Fibroblast of gingiva (primary cell): ENCODE measurements at places on chromosomes 6 and 20.

GRCh38 chr6:43243664-43244321, 512 bp downstream of the TTBK1 start:
- DNase-seq, result no peak

- DNase-seq, result no peak
These were observed 82.7 kb downstream of the TAF4 start for GRCh38 chr20:61982951-61983315.

DNA sequence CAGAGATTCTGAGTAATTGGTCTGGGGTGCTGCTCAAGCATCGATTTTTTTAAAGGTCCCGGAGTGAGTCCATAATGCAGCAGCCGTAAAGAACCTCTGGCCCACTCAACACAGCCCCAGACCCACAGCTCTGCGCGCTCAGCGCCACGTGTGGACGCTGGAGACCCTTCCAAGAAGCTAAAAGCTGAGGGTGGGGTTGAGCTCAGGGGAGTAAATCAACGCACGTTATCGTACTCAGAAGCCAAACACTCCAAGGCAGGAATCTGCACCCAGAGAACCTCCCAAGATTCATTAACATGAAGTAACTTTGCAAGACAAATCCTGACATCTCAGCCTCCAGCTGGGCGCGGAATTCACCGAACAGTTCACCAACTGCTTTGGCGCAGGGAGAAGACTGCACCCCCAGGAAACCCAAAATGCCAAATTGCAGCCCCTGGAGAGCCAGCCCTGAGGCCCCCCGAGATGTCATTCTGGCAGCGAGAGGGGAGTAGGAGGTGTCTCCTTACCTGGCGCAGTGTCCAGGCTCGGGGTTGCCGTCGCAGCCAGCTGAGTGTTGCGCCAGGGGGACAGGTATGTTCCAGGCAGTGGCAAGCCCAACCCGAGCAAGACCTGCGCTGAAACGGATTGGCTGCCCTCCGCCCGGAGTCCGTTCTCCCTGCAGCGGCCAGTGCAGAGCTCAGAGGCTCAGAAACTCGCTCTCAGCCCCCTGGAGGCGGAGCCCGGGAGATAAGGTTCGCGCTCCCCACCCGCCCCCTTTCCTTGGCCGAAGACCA, at the start of gene COL21A1:
Gene COL21A1, minus strand, starts transcription at position 700 of the 773 bp plus-strand sequence. CDS start 64,962 bp downstream, outside the sequence.
- peak; percentile 26 for DNase-seq

- no peak for DNase-seq
These were observed 282.7 kb downstream of the NRN1 start for GRCh38 chr6:5723841-5724691.

GRCh38 chr20:34938466-34939163, 17.0 kb downstream of the GSS start:
- peak; percentile 17 for DNase-seq

- peak; percentile 17 for DNase-seq
These were observed 47.2 kb downstream of the FIG4 start for GRCh38 chr6:109738255-109738654.

- peak; percentile 58 for DNase-seq
These were observed 95.4 kb downstream of the MKKS start for GRCh38 chr20:10338426-10339180.

DNA sequence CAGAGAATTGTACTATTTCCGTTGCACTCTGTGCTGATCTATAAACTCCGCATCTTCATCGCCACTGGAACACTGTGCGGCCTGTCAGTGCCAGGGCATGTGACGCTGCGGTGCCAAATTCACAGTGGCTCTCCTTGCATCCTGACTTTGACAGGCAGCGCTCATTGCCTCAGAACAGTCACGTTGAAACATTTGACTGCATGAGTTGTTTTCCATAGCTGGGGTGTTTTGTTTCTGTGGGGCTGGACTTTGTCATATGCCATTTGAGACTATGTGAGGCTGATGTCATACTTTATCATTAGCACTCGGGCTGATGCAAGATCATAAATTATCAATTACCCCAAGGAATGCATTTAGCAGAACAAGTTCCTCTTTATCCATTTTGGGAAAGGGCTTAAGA, 32.7 kb downstream of the CFAP61 start:
- DNase-seq, result no peak

DNA sequence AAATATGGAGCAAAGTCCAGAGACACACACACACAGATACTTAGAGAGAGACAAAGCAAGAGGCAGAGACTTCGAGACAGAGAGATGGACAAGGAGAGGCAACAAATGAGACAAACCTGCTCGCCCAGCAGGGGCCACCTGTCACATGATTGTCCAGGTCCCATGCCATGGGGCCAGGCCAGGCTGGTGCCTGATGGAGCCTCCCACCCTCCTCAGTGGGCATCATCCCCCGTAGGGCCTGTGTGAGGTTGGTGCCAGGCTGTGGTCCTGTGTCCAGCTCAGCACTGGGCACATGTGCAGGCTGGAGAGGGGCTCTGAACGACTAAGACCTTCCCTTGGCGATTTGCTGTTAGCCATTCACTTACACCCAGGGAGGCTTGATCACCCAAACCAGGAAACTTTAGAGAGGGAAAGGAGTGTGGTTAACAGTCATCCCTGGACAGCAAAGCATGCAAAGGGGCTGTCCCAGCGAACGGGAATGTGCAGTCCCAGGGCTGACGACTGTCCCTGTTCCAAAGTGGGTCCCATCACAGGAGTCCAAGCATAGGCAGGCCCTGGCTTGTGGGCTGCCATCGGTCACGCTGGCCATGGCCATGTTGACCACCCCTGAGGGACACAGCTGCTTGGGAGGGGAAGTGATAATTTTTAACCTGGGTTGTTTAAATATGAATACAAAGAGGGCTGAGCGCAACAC, 38.4 kb upstream of the PHACTR3 start:
- DNase-seq, result no peak

DNA sequence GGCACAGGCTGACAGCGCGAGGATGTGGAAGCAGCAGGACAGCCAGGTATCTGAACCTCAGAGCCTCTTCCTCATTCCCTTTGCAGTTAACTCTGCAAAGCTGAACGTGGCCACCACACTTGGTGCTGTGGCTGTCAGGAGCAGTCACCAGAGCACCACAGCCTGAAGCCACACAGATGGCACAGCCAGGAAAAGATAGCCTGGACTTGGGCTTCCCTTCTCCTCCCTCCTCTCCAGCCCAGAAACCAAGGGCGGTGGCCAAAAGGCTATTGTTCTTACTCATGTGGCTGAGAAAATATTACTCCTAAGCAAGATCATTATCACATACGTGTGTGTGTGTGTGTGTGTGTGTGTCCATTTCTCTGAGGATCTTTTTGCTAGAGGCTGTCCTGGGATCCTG, 39.8 kb downstream of the CD164 start:
- DNase-seq, result no peak

GRCh38 chr6:73418081-73418741, 23.6 kb downstream of the DDX43 start:
- DNase-seq, result no peak

- DNase-seq, result no peak
These were observed 17.6 kb upstream of the ENTPD6 start for GRCh38 chr20:25177890-25178321.

DNA sequence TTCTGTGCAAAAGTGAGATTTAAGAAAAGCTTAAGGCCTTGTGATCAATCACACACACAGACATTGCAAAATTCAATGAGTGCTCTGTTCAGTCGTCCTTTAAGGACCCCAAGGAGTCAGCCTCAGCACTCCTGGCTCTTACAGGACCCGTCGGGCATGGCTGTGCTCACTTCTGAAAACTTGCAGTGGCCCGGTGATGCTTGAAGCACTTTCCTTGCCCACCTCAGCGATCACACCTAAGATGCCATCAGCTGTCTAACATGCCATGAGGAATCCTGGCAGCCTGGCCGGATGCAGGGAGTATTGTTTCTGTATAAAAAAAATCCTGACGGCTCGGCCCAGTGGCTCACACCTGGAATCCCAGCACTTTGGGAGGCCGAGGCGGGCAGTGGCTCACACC, 101.4 kb upstream of the LAMP5 start:
- DNase-seq, result no peak

- DNase-seq, result peak; percentile 90
These were observed at the start of gene TBC1D7 for GRCh38 chr6:13328076-13328874. TSS of gene TBC1D7 (minus strand) at chr6:13328537. CDS start at chr6:13326898, 1,639 bp downstream.

- DNase-seq, result no peak
These were observed 72.0 kb downstream of the SYNJ2 start for GRCh38 chr6:158053377-158054313.

- no peak for DNase-seq
These were observed 72.0 kb upstream of the THEMIS start for GRCh38 chr6:127972815-127973214.

GRCh38 chr6:112253841-112254816, at the start of gene LAMA4:
TSS of gene LAMA4 (minus strand) at chr6:112254567. CDS start at chr6:112254150, 417 bp downstream.
- DNase-seq, result peak; percentile 74

GRCh38 chr6:136333824-136334464, 44.3 kb upstream of the BCLAF1 start:
- DNase-seq, result no peak

- DNase-seq, result peak; percentile 73
These were observed 16.6 kb downstream of the POM121L2 start for GRCh38 chr6:27295301-27296079.

DNA sequence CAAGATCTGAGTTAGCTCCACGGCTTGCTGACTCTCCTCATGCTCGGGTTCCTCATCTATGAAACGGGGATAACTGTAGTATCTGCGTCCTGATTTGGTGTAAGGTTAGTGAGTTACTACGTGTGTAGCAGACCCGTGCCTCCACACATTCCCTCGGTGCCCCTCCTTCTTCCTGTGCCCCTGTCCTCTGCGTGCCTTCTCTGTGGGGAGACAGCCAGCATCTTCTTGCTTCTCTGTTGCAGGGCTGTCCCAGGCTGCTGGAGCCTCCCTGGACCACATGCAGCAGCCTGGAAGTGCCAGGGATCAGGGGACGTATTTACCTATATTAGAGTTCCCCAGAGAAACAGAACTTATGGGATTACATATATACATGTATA, 128.6 kb upstream of the PRND start:
- no peak for DNase-seq

- DNase-seq, result no peak
These were observed 75.8 kb upstream of the E2F3 start for GRCh38 chr6:20325641-20326421.

DNA sequence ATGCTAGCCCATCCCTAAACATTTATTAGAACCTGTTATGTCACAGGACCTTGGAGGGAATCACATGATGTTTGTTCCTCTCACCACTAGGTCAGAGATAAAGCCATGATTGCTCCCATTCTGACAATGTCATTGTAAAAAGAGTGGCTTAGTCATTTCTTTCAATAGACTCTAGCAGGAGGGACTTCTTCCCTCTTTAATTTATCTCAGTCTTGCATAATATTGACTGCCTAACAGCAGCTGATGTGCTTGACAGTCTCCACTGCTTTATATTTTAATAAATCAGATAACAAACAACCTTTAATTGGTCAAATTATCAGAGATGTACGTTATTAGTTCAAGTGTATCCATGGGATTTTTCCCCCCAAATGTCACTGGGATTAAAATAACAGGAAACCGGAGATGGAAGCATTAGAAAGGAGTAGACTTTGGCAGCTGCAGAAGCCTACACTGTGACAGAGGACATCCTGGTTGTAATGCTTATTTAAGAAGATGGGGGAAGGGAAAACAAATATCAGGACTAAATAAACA, 39.6 kb downstream of the LAMA4 start:
- DNase-seq, result no peak

DNA sequence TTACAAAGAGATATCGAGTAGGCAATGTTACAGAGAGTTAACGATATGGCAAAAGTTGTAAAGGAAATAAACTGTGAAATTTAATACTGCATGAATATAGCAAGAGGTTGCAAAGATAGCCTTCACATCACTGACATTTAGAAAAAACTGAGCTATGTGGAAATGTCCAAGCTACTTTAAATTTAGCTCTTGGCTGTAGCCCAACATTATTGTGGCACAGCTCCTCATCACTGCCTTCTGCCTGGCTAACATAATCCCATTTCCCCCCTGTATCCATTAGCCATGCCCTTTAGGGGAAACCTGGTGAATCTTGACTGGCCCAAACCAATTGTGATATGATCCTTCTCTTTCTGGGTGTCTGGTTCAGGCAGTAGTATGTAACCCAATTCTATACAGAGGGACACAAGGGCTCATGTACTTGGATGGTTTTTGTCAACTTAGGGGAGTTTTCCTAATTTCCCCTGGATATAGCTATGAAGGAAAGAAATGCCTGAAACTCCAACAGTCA, 115.4 kb downstream of the PFDN4 start:
- DNase-seq, result peak; percentile 31

DNA sequence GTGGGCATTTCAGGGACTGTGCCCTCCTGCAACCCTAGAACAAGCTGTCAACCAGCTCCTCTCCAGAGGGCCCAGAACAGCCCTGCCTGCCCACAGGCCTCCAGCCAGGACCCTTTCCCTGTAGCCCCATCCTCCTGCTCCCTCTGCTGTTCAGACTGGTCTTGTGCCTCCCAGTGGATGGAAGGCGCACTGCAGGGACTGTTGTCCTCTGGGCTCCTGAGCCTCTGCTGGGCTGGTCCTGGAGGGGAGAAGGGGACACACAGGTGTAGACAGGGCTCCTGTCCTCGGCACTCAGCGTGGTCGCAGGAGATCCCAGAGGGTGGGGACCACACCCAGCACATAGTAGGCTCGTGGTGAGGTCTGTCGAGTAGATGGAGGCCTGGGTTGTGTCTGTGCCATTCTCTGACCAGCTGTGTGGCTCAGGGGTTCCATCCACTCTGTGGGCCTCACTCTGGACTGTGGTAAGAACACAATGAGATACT, 11.5 kb downstream of the ITPR3 start:
- no peak for DNase-seq

DNA sequence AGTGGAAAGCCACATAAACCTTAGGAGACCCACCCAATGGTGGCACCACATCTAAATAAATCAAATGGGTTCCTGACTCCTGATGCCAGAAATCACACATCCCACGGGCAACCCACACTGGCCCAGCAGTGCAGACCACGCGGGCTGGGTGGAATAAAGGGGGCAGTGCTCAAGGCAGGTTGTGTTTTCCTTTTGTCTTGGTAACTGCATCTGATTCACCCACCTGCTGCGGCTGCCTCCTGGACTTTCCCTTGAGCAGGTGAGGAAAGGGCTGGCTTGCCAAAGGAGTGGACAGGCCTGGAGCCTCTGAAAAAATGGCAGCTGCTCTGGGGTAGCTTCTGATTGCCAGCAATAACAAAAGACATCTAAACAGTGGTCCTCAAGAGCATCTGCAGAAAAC, 119.5 kb upstream of the KCNK16 start:
- no peak for DNase-seq

DNA sequence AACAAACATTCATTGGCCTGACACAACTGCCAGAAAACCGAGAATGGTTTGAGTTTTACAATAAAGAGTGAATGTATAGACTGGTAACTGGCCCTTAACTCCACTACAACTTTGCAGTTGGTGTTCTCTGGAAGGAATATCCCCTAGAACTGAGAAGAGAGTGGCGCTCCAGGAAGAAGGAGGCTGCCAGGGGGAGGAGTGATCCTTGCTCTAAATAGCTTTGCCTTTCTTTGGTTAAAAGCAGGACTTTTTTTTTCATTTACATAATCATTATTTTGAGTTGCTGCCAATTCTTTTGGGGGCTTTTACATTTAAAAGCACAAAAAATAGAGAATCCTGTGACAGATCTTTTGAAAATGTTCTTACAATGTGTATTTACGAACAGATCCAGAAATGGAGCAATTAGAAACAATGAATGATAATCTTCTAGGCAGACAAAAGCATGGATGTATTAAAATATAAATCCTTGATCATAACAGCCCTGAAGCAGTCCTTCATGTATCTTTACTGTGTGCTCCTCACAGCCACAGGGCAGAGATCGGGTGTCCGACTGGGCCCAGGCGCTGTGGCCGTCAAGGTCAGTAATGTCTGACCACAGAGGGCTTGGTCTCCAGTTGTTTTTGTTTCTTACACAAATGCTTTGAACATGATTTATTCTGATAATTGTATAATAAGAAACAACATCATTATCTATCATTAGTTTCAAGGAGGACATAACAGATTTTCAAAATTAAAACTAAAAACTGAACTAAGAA, 612.2 kb downstream of the HDGFL1 start:
- DNase-seq, result no peak

GRCh38 chr6:7541175-7542064, at the start of gene DSP:
TSS of gene DSP (plus strand) at chr6:7541671. CDS start at chr6:7541916, 245 bp downstream.
- DNase-seq, result no peak
